ENCODE measurements at places on chromosomes 2 and 18.

GRCh38 chr2:166926657-166927056 is 38.4 kb downstream of the XIRP2 start:
- DNase-seq: no peak

DNA sequence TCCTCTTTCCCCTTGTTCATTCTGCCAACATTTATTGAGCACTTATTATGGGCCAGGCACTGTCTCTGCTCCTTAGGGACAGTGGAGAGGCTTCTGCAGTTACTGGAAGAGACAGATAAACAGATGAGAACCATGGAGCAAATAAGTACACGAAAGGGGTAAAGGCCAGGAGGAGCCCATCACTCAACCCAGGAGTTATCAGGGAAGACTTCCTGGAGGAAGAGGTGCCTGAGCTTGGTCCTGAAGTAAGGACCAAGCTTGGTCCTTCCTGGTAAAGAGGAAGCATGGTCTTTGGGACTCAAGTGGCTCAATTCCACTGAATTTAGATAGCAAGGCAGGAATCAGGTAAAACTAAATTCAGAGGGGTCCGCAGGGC is 1.7 kb downstream of the ACTG2 start:
- no peak for DNase-seq

DNA sequence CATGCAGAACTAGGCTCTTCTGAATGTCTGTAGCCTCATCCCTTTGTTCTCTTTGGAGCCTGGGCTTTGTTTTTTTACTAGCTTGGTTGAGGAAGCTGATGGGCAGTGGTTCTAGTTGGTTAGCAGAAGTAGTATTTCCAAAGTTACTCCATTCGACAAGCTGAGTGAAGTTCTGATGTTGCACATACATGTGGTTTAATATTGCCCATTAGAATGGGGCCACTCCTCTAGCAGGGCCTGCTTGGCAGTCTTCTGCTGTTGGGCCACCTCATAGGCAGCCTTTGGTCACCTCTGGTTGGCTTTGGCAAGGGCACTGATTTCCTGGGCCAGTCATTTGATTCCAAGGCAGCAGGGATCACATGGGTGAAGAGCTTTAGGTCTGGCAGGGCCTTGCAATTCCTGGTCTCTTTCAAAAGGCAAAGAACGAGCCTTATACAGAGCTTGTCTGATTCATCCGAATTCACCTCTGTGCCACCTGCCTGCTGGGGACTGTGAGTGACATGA is 2.5 kb downstream of the RPIA start:
- no peak for DNase-seq

DNA sequence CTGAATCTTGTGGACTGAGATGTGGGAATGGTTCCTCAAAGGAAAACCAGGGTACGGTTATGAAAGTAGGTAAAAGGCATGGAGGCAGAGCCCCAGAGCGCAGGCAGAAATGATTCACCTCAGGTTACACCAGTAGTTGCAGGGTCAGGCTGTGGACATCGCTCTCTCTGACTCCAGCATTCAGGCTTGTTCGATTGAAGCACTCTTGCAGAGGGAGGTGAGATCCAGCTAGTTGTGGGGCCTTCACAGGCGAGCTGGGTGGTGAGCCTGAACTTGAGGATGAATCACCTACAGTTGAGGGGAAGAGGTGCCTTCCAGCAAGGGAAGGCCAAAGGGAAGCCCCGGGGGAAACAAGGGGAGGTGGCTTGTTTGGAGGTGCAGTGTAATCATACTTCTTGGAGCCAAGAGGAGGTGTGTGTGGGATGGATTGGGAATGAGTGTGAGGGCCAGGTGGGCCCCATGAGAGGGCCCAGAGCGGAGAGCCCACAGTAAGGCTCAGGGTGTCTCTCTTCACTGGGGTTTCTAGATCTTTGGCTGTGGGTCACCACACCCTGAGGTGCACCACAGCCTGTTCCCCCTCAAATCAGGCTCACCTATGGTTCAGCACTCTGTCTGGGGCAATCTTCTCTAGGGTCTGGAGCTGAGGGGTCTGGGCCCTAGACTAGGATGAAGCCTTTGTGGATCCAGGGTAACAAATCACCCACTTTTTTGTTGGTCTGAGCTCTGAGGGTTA is 48.5 kb upstream of the MCFD2 start:
- DNase-seq: no peak

DNA sequence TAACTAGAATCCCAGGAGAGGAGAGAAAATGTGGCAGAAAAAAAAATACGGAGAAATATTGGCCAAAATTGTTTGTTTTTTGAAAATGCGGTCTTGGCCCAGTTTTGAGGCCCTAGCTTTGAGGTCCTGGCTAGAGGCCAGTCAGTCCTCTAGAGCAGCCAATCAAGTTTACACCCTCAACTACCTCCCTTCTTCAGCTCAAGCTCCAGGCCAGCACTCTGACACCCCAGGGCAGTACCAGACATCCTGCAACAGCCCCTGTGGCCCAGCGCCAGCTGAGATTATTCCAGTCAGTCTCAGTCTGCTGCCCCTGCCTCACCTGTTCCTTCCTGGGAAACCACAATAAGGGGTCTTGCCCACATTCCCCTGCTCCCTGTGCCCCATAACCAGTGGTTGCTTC is 107.7 kb downstream of the UGGT1 start:
- DNase-seq: no peak

GRCh38 chr2:160893581-160893980 is 266.6 kb upstream of the TANK start:
- no peak for DNase-seq

DNA sequence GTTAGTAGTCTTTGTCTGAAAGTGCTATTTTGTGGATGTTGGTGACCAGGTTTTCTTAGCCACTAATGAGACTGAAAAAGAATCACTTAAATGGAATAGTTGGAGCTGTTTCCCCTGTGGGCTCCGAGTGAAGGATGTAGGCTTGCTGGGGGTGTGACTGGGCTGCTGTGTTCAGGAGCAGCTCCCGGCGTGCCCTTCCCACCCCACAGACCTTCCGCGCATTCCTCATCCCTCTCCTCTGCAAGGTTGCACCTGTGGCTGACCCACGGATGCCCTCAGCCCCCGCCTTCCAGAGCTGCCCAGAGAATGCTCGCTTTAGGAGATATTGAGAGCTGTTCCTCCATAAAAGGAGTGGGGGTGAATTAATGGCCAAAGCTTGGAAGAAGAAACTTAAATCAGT is 174.3 kb downstream of the LDLRAD4 start:
- no peak for DNase-seq

GRCh38 chr2:238101891-238102841 is 2.0 kb downstream of the ESPNL start:
- no peak for DNase-seq

- no peak for DNase-seq
Measured at GRCh38 chr18:31116853-31117595, 14.8 kb upstream of the DSC2 start.

GRCh38 chr2:172734711-172735581 is 699 bp upstream of the RAPGEF4 start:
- no peak for DNase-seq

- no peak for DNase-seq
Measured at GRCh38 chr2:49021271-49021670, 133.0 kb downstream of the FSHR start.

DNA sequence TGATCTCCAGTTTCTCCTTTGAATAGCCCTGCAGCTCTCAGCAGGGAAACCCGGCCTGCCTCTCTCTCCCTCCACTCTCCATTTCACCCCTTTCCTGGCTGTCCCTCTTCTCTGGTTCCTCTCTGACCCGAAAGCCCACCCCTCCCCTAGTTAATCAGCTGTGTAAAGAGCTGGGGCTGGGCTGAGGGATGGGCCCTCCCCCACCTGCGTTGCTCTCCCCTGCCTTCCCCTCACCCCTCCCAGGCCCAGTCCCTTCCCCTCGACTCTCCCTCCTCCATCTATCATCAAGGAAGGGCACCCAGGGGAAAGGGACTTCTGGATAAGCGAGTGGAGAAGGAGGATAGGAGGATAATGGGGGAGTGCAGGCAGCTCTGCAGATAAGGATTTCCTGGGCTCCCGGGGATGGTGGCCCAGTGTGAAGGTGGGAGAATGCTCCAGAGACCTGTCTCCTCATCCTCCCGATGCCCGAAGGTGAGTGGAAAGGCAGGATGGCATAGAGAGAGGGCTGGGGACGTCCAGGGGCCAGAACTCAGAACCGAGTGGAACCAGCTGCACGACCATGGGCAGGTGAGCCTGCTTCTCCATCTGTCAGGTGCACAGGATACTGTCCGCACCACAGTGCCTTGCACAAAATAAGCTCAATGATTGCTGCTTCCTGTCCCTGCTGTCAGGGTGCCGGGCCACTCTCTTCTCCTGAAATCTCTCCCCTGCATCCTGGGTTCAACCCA is 12.0 kb downstream of the SLC30A3 start:
- DNase-seq: no peak

GRCh38 chr2:16287281-16287680 is 346.9 kb downstream of the MYCN start:
- no peak for DNase-seq

DNA sequence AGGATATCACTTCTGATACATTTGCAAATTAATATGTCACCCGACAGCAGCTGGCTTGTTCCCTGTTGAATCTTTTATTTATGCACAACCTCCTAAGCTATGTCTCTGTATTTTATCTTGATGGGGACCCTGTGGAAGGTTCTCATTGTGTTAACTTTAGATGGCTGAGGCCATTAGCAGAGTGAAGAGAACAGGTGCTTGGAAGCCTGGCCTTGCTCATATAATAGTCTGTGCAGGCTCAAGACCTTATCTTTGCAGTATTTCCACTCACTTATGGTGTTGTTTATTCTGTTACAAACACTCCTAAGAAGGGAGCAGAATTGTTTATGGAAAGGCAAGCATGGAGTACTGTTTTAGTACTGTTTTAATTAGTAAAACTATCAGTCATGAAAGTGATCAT is 107.6 kb downstream of the SETBP1 start:
- DNase-seq: no peak

DNA sequence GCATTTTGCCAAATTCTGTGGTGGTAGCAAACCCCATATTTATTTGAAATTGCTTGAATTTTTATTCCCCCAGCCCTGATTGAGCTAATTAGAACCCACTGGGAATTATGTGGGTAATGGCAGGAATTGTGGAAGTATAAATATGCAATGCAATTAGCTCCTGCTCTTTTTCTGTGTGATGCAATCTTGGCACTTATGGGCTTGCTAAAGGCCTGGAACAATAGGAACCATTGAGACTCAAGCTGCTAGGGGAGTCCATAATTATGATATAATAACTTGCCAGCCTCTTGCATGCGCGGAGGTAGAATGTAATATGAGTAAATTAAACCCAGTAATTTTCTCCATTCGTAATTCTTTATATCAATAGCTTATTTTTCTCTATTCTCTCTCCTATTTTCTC is 267.6 kb upstream of the THSD7B start:
- DNase-seq: no peak

DNA sequence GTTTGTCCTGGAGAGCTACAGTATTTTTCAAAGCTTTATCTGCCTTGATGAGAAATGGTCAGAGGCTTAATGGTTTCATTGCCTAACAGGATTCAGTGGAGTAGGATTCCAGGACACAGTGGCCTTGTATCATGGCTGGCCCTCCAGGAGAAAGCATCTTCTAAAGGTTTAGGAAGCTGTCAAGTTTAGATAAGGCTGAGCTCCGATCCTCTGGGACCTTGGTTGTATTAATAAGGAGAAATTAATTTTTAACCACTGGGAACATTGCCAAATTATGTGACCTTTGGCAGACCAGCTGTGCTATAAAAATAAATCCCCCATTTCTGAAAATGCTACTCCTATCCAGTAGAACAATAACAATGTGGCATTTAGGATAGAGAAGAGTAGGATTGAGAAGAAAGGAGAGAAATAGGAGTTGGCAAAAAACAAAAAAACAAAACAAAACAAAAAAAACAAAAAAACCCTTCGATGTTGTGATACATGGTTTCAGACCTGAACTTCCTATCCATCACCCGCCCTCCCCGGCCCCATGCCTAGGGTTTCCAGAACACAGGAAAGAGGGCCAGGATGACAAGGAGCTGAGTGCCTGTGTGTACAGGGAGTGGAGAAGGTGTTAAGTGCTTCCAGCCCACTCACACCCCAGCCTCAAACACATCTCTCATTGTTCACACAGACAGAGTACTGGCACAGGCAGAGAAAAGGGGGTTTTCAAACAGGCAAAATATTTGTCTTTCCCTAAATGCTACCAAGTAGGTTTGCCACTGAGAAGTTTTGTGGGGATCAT is 6.3 kb downstream of the NRP2 start:
- DNase-seq: no peak

- no peak for DNase-seq
Measured at GRCh38 chr18:10997885-10998284, 151.5 kb downstream of the PIEZO2 start.

- DNase-seq: no peak
Measured at GRCh38 chr2:46020416-46020815, 276.8 kb upstream of the EPAS1 start.

GRCh38 chr2:216733046-216733445 is 37.7 kb upstream of the IGFBP5 start:
- no peak for DNase-seq
